ENCODE measurements at places on chromosomes 6 and 20. TPM values are rescaled to one million over a fixed set of nuclear protein-coding genes. Genes with fewer than 3 reads are reported as not detected.

GRCh38 chr6:82030761-82031503 is 216.6 kb downstream of the IBTK start:
- peak; percentile 25 for DNase-seq

DNA sequence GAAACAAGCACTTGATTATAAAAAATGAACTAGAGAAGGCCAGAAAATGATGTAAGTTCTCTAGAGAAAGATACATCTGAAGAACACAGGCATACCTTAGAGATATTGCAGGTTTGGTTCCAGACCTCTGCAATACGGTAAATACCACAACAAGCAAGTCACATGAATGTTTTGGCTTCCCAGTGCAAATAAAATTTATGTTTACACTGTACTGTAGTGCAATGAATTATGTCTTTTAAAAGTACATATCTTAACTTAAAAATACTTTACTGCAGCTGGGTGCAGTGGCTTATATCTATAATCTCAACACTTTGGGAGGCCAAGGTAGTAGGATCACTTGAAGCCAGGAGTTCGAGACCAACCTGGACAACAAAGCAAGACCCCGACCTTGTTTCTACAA is 10.9 kb upstream of the KIAA1586 start:
- no peak for DNase-seq

- DNase-seq: peak; percentile 48
These were observed 633.4 kb upstream of the EPHA7 start for GRCh38 chr6:94052749-94053148.

GRCh38 chr6:75296811-75297779 is 12.5 kb upstream of the TMEM30A start:
- peak; percentile 85 for DNase-seq

- no peak for DNase-seq
These were observed 96.5 kb upstream of the RUNX2 start for GRCh38 chr6:45231660-45232059.

DNA sequence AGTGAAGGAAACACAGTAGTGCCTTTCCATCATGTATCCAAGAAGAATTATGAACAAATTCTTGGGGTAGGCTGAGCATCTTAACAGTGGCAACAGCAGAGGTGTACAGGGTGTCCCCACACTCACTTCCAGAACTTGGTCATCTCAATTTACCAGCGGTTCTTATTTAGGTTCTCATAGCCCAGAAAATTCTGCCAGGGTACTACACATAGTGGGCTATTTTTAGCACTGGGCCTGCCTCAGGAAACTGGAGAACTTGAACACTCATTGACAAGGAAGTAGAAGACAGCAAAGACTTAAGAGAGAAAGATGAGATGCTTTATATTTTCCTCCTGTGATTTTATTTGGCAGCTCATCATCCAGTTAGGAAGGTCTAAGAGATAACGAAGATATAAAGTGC is 71.8 kb upstream of the PHIP start:
- DNase-seq: no peak

- no peak for DNase-seq
These were observed 71.4 kb downstream of the MTFR2 start for GRCh38 chr6:136178749-136179148.

The CST2 gene
- total RNA-seq: not detected

The ARMC2 gene
- 3.6 TPM for total RNA-seq

The PLCB4 gene
- 5.7 TPM for total RNA-seq

The SNX9 gene
- total RNA-seq: 27.1 TPM

Data from muscle of leg (tissue), 16 donors.